Bronchial smooth muscle cell (primary cell): ENCODE measurements at places on chromosomes 6 and 20. TPM values are rescaled to one million over a fixed set of nuclear protein-coding genes. Genes with fewer than 3 reads are reported as not detected.

The ADGRF5 gene
- total RNA-seq: under 0.01 TPM in 1 of 2 replicates, not detected in the other

The LY6G6C gene
- total RNA-seq: not detected in 2 replicates

The HSPA1L gene
- 1.7 and 2.3 TPM in 2 replicates for total RNA-seq

The PMEPA1 gene
- 0.63 and 0.94 TPM in 2 replicates for total RNA-seq

The CRISP2 gene
- not detected in 2 replicates for total RNA-seq

The HSD17B8 gene
- total RNA-seq: 9.5 and 10.9 TPM in 2 replicates

The RBM12 gene
- 24.6 and 29.3 TPM in 2 replicates for total RNA-seq

The PLN gene
- total RNA-seq: under 0.01 TPM in 1 of 2 replicates, not detected in the other

The IL17F gene
- total RNA-seq: not detected in 2 replicates

The SLPI gene
- 1.1 and 2.8 TPM in 2 replicates for total RNA-seq

The TGM3 gene
- total RNA-seq: 0.09 TPM in 1 of 2 replicates, not detected in the other

The NOTCH4 gene
- 0.77 and 0.79 TPM in 2 replicates for total RNA-seq

The HLA-DQB1 gene
- not detected in 2 replicates for total RNA-seq

The RIPOR3 gene
- 7.7 and 22.1 TPM in 2 replicates for total RNA-seq
